ENCODE measurements at places on chromosomes 11 and 22.

DNA sequence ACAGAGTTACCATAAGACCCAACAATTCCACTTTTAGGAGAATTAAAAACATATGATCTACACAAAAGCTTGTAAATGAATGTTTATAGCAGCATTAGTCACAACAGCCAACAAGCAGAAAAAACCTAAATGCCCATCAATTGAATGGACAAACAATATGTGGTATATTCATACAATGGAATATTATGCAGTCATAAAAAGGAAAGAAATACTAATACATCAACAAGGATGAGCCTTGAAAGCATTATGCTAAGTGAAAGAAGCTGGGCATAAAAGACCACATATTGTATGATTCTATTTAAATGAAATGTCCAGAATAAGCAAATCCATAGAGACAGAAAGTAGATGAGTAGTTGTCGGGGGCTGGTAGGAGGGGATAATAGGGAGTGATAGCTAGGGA lies 5.0 kb downstream of the MPZL2 start:
- DNase-seq: no peak

DNA sequence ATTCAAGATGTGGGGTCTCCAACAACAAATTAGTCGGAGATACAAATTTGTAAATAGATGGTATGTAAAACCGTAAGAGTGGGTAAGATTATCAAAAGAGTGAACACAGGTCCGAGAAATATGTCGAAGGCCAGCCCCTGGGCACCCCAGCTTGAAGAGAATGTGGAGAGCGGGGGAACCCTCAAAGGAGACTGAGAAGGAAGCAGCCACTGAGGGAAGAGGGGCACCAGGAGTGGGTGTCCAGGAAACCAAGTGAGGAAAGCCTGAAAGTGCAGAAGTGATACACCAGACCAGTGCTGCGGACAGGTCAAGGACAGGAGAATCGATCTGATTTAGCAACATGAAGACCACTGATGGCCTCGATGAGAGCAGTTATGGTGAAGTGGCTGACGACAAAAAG lies 14.4 kb downstream of the APOL5 start:
- DNase-seq: no peak

DNA sequence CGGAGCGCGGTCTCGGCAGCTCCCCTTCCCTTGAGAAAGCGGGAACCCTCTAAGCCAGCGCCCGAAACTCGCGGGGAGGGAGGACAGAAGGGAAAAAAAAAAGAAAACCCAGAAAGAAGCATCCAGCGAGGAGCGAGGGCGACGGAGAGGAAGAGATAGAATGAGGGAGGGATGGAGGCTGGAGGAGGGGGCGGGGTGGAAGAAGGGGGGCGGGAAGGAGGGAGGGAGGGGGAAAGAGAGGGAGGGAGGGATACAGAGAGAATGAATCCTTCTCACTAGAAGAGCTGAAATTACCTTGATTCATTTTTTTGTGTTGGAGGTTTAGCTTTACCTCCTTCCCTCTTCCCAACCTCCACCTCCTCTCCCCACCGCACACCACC lies 19.3 kb upstream of the BDNF start:
- no peak for DNase-seq

GRCh38 chr22:40330086-40330485 lies 16.2 kb upstream of the ADSL start:
- DNase-seq: no peak

All from stimulated activated CD4-positive, alpha-beta T cell treated with anti-CD3 and anti-CD28 coated beads, Interleukin-1b, Interleukin-23, amount 100 ng/mL, for 48 hours (primary cell).